ENCODE measurements at places on chromosomes 3 and 15.

DNA sequence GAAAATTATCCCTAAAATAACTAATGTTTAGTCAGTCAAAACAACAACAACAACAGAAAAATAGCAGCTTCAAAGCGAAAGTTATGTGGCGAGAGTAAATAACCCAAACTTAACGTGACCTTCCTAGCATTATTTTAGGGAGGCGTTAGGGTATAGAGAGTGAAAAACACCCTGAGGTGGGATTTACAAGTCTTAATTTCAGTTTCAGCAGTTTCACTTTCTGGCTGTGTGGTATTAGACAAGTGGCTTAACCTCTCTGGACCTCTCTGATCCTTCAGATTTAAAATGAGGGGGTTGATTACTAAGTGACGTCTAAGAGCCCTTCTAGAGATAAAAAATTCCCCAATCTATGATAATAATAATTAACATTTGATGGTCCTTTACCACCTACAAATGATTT is 291.2 kb downstream of the ZBTB20 start:
- DNase-seq: no peak

GRCh38 chr3:20055020-20055775 is 15.0 kb downstream of the KAT2B start:
- no peak for DNase-seq

DNA sequence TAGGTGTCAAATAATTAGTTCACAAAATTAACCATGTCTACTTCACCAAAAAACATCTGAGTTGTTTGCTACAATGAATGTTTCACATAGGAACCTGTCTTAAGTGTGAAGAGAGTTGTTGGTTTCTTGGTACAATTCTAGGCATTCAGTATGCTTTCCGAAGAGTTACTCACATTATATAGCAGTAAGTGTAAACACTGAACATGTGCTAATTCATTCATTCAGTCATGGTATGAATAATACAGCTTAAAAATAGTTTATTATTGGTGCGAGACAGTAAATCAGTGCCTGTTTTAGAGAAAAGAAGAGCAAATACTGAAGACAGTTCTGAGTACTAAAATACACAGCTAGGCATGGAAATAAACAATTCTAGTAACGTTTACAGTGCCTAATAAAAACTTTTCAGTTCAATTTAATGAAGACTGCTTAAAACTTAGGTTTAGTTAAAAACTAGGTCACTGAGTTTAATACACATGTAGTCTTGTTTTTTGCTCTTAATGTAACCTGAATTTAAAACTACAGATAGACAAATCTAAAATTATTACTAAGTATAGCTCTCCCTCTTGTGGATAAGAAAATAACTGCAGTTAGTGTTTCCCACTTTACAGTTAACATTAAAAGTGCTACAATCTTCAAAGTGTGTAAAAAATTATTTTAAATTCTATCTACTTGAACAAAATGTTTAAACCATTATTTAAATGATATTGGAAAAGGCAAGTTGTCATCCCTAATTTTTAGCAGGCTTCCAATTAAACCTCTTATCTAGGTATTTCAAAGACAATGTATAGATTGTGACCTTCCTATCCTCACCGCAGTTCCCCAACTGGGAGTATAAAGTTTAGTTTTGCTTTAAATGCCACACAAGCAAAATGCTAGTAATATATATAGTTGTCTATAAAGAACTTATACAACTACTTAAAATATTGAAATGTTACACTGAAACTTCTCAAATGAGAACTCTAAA is 20.1 kb upstream of the ZCWPW2 start:
- no peak for DNase-seq

- DNase-seq: peak; percentile 98
Measured at GRCh38 chr3:148790851-148791735, 36.5 kb upstream of the CPB1 start.

- no peak for DNase-seq
Measured at GRCh38 chr3:153023896-153024295, 138.1 kb upstream of the RAP2B start.

DNA sequence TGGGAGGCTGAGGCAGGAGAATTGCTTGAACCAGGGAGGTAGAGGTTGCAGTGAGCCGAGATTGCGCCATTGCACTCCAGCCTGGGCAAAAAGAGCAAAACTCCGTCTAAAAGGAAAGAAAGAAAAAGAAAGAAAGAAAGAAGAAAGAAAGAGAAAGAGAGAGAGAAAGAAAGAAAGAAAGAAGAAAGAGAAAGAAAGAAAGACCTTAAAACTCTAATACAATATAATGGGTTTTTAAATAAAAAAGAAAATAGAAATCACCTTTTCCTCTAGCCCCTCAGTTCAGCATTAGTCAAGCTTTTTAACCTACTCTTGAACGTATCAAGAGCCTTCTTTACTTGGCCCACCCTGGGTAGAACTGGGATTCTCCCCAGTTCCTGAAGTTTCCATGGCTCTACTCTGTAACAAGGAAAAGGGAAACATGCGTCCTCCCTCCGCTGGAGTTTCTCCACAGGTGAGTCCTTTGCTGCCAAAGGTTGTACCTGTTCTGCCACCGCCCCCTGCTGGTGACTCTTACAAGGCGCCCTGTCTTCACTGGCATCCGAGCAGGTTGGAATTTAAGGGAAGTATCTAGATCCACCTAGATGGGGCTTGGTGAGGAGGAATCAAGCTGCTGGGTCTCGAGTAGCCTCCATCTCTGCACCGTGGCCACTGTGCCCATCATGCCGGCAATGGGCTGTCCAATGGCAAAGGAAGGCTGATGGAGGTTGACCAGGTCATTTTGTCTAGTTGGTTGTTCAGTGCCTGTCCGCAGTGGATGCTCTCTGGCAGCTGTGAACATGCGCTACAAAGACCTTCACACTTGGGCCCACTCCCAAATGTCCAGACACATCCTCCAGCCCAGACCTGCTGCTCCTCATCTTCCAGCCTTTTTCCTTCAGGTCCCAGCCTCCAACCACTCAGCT is 20.6 kb upstream of the EPHB3 start:
- DNase-seq: no peak

GRCh38 chr3:27606537-27606936 is 115.6 kb downstream of the EOMES start:
- DNase-seq: no peak

DNA sequence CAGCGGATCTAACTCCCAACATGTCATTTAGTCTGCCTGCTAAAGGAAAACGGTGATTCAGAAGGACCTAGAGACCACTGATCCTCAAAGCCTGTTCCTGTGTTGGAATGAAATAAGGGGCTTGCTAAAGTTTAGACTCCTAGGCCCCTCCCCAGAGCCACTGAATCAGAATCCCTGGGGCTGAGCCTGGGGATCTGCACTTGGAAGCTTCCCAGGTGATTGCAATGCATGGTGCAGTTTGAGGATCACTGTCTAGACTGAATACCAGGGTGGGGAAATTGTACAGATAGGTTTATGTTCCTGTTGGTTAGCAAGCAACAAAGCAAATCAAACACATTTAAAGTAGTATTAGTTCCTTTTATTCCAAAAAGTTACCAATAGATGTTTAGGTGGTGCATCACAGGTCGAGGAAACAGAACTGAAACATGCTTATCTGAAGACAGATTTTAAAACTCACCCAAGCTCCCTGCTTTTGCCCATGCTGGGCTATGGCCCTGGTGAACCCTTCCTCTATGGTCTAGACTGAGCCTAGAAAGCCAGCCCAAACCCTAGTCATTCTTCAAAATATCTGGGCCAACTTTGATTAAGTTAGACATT is 29.6 kb upstream of the SPTBN5 start:
- DNase-seq: no peak

DNA sequence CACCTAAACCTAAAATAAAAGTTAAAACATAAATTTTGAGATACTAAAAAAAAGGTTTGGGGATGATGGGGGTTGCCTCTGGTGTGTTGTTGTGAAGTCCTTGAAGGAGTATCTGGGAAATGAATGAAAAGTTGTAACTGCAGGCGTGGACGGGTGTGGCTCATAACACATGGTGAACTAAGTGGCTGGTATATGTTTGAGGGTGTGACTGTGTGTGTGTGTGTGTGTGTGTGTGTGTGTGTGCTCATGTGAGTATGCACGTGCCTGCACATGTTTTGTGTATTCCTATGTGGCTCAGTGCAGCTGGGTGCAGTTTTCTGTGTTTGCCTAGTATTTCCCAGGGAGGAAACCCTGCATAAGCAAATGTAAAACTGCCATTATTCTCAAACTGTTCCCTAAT is 229.9 kb upstream of the TRIM42 start:
- no peak for DNase-seq

- DNase-seq: no peak
Measured at GRCh38 chr15:51093839-51094605, 684 bp downstream of the TNFAIP8L3 start.

- DNase-seq: no peak
Measured at GRCh38 chr3:98755601-98756000, 7.5 kb upstream of the ST3GAL6 start.

DNA sequence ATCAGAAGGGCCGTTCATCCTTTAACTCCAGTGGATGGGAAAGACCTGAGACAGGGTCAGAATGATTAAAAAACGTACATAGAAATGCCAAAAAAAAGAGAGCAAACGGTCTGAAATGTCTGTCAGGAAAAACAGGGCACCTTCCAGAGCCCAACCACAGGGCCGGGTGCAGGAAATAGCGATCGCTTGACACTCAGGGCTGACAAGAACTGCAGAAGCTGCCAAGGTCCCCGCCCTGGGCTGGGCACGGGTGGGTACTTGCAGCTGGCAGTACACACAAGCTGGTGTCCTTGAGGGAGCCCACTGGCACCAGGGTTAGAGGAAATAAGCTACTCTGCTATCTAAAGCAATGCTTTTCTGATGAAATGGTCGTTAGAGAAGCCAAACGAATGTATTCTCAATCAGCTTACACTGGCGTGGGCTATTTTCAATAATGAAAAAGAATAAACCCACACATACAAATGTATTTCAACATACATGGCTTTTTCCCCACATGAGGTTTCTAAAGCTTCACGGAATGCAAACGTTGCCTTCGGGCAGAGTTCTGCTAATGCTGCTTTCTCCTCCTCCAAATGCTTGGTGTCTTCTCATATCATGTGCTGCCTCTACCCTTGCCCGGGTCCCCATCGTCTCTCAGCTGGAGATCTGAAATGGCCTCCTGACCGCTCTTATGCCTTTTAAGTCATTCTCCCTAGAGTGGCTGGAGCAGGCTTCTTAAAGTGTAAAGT is 15.6 kb downstream of the FRMD4B start:
- DNase-seq: no peak

DNA sequence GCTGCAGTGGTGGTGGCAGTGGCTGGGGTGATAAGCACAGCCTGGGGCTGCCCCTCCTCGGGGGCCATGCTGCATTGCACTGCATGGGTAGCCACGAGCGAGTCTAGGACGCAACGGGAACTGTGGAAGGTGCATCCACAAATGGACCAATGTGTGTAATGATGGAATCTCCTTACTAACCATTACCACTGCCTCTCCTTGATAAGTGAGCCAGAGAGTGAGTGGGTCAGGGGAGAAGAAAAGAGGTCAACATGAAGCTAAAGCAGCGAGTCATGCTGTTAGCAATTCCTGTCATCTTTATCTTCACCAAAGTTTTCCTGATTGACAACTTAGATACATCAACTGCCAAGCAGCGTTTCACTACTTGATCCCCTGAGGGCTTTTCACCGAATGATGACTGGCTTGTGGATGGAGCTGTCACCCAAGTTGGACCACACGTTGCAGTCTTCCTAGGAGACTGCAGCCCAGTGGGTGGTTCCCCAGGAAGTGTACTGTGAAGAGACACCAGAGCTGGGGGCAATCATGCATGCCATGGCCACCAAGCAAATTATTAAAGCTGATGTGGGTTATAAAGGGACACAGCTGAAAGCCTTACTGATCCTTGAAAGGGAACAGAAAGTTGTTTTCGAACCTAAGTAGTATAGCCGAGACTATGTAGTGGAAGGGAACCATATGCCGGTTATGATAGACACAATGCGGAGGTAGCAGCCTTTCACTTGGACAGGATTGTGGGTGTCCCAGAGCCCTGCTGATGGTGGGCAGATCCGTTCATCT is 20.6 kb downstream of the SAMD7 start:
- DNase-seq: no peak

- no peak for DNase-seq
Measured at GRCh38 chr15:58425185-58425584, 6.6 kb upstream of the LIPC start.

- DNase-seq: no peak
Measured at GRCh38 chr3:24192469-24193056, 247.5 kb downstream of the NR1D2 start.

DNA sequence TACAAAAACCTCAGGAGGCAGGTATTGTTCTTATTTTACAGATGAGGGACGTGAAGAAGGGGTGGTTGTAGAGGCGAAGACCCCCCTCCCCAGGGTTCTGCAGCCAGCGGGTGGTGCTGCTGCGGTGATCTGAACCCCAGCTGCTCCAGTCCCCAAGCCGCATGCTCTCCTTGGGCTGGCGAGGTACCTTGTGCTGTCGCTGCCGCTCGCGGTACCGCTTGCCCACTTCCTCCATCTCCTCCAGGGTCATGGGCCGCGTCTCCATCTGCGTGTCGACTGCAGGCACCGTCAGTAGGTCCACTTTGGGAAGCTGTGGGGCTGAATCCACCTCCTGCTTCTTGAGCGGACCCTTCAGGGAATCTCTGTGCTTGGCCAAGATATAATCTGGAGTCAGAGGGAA is 17.5 kb downstream of the EFCAB12 start:
- no peak for DNase-seq

GRCh38 chr3:16190704-16191103 is 16.2 kb downstream of the GALNT15 start:
- DNase-seq: no peak

GRCh38 chr3:56915966-56916586 is 114.3 kb upstream of the ARHGEF3 start:
- DNase-seq: no peak

GRCh38 chr3:51380601-51381332 is 4.3 kb upstream of the MANF start:
- DNase-seq: no peak

DNA sequence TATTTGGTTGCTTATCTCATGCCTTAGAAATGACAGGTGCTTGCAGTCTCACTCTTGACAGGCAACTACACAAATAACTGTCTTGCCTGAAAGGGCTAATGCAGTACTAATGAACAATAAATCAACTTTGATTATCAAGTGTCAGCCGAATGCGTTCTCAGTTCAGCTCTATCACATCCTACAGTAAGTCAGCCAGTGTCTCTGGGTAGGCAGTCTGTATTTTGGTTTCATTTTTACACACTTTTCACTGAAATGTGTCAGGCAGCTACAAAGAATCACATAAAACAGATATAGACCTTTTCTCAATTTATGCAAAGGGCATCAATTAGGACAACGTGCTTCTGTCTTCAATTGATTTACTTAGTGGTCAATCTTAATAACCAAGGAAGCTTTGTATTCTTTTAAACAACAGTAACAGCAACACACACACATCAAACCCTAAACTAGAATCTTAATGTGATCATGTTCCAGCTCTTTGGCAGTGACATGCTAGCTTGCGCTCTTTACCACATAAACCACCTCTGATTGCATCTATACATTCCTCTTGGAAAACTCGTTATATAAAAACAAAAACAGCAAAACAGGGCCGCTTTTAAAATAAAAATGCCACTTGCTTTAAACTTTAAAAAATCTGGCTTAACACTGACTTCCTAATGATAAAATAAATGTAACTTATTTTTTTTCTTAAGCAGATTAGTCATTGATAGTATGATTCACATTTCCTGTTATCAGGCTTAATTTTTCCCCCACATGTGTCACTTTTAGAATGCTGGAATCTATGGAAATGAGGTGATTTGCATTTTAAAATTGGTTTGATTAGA is 520.4 kb downstream of the FOXP1 start:
- no peak for DNase-seq

GRCh38 chr3:66378256-66378655 is 122.6 kb downstream of the LRIG1 start:
- no peak for DNase-seq

- no peak for DNase-seq
Measured at GRCh38 chr3:152173627-152174026, 95.1 kb upstream of the MBNL1 start.
